Stimulated activated CD4-positive, alpha-beta T cell treated with anti-CD3 and anti-CD28 coated beads, Interleukin-15, amount 100 ng/mL, for 1 hour (primary cell): ENCODE measurements at places on chromosomes 11 and 22.

DNA sequence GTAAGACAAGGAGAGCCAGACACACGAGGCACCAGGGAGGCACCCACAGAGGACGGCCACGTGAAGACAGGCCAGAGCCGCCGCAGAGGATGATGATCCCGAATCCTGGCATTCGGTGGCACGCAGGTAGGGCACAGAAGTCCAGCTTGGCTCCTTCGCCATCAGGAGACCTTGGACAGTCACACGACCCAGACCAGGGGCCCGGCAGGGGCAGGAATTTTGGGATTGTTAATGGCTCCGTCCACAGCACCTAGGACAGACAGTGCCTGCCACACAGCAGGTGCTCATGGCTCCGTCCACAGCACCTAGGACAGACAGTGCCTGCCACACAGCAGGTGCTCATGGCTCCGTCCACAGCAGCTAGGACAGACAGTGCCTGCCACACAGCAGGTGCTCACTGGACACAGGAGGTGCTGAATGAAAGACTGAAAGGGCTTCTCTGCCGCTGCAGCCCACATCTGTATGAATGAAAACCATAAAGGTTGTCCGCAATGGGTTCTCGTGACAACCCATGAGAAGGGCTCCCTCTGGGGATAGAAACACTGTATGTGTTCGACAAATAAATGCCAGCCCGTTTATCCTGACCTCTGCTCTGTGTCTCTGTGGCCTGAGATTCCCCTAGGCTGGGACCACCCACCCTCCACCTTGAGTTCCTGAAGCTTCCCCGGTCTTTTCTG, 341.6 kb downstream of the CTTN start:
- DNase-seq, result no peak

DNA sequence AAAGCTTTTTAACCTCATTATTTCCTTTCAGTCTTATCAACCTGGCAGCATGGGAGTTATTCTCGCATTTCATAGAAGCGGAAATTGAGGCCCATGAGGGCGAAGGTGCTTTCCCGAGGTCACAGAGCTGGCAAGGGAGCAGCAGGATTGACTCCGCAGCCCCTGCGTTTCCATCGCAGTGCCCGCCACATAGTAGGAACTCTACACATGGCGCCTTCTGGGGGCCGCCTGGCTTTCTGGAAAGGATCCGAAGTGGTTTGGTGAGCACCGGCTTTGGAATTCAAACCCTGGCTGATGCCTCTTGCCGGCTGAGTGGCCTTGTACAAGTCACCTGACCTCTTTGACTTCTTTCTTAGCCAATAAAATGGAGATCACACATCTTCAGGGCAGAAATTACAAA, 93.4 kb downstream of the CEP164 start:
- no peak for DNase-seq

GRCh38 chr22:22981670-22982571, 88.4 kb upstream of the GNAZ start:
- no peak for DNase-seq

GRCh38 chr22:33898121-33898520, 22.2 kb downstream of the LARGE1 start:
- no peak for DNase-seq

DNA sequence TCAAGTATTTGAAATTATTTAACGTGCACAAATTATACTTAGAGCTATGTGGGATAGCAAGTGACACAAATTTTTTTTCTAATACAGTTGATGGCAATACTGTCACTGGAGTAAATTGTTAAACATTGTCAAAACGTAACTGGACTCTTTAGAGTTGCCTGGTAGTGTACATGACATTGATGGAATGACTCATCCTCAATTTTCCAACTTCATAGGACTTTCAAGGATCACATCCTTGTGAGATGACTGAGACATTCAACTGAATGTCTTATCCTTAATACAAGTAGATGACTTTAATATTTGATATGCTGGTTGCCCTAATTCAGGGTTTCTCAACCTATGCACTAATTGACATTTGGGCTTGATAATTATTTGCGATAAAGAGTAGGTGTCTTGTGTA, 310.0 kb downstream of the SWAP70 start:
- DNase-seq, result no peak

- no peak for DNase-seq
Measured at GRCh38 chr11:72719144-72719543, 33.1 kb downstream of the ARAP1 start.

DNA sequence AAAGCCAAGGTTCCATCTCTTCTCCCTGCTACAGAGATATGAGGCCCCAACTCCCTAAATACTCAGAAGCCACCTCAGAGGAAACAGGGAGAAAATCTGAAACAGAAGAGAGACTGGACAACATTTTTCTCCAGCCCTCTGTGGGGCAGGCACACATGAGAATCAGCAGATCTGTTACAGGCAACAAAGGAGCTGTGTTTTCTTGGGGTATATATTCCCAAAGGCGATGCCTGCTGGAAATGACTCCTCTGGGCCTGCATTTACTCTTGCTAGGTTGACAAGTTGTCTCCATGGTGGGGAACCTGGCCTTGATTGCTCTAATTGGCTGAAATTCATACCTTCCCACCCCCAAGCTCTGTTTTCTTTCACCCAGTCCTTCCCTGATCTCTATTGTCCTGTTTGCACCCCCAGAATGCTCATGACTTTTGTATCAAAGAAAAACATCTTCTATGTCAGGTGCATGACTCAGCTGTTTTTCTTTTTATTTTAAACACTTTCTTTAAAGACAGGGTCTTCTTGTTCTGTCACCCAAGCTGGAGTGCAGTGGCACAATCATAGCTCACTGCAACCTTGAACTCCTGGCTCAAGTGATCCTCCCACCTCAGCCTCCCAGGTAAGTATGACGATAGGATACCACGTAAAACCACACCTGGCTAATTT, 23.5 kb upstream of the P2RY6 start:
- DNase-seq, result no peak

DNA sequence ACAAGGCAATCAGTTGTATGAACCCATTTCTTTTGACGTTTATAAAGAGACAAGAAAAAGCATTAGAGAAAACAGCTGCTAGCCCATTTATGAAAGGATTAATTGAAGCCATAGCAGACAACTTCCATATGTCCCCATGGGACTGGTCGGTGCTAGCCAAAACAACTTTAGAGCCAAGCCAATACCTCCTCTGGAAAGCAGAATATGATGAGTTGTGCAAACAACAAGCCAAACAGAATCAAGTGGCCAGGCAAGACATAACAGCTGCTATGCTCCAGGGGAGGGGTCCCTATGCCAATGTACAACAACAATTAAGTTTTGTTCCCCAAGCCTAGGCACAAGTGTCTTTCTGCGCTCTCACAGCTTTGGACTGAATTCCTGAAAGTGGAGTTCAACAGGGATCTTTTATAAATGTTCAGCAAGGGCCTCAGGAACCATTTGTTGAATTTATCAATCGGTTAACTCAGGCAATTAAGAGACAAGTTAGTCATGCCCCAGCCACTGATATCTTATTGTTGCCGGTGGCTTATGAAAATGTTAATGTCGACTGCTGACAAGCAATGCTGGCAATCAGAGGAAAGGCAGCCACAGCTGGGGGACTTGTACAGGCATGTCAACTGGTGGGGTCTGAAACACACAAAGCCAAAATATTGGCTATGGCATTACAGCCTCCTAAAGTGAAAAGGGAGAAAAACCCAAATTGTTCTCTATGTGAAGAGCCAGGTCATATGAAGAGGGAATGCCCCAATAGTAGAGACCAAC, 1593.1 kb upstream of the TENM4 start:
- DNase-seq, result no peak

GRCh38 chr11:8095806-8096522, 15.0 kb downstream of the TUB start:
- DNase-seq, result no peak

DNA sequence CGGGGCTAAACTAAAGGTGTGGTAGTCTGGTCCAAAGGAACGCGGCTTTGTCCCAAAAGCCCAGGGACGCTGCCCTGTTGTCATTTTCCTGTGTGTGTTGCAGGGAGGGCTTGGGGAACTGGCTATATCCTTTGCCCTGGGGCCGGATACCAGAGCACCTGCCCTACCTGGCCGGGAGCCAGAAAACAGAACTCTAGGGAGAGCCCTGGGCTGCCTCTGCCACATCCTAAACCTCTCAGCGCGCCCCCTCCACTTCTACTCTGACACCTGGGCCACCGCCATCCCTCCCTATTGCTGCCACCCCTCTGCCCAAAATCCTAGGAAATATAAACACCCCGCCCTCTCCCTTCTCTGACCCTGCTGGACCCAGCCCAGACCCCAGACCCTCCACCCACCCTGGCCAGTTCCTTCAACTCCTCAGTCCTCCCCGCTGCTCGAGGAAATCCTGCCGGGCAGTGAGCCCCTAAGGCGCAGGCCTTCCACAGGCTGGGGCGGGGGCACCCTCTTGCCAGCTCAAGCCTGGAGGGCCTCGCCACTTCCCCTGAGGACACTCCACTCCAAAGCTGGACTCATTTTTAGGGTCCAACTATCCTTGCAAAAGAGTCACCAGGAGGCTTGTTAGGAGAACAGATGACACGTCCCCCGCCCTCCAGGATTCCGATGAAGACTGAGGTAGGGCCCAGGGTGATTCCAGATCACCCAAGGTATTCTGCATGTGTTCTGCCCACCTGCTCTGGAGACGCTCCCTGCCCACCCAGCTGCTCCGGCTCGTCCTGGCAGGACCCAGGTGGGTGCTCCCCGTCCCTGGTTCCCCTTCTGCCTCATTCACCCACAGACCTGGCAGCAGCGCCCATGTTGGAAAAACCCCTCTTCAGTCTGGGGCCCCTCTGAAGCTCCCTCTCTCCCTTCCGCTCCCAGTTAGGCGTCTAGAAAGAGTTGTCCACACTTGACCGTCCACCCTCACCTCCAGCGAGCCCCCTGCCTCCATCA, 12.2 kb downstream of the KCTD17 start:
- DNase-seq, result no peak

GRCh38 chr11:73201888-73202780, 15.9 kb upstream of the P2RY2 start:
- DNase-seq, result no peak
